ENCODE measurements at places on chromosomes 7 and 10.
A peak's percentile ranks its signal among the peaks of the same experiment; 100 is the strongest.

DNA sequence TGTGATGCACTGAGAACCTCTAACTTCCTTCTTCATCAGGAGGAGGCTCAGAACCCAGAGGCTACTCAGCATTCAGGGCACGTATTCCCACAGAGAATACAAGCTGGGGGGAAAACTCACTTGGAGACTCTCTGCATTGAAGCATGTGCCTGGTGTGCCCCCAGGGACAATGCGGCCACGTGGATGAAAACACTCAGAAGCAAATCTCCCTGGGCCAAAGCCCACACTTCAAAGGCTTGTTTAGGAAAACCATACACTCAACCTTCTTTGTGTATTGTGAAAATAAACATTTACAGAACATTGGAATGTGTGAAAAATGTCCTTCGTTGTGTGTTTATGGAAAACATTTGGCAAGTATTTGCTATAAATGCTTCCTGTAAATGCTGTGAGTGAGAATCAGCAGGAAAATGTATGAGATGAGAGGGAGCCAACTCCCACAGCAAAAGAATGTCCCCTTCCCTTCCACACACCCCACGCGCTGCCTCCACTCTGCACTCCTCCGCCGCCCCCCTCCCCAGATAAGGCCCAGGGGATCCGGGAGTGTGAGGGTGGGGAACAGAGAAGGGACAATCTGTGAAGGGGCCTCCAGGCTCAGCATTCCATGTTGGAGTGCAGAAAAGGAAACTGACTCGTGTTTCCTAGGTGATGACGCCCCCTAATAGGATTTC, 339.5 kb downstream of the ELMO1 start:
- DNase-seq, result no peak

DNA sequence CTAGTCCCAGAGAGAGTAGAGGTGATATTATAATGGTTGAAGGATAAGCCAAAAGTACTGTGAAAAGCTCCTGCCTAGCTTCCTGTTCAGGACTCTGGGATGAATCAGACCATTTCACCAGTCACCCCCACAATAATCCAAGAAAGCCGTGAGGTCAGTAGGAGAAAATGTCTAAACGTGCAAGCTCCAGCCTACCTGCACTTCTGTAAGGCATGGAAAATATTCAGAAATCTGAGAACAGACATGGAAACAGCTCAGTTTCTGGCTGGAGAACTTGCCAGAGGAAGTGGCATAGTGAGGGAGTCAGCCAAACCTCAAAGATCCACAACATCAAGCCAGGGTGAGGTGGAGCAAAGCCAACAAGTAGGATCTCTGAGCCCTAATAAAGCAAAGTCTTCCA, 58.2 kb downstream of the ELAPOR2 start:
- no peak for DNase-seq

GRCh38 chr10:3452683-3453361, 280.2 kb upstream of the PITRM1 start:
- no peak for DNase-seq

DNA sequence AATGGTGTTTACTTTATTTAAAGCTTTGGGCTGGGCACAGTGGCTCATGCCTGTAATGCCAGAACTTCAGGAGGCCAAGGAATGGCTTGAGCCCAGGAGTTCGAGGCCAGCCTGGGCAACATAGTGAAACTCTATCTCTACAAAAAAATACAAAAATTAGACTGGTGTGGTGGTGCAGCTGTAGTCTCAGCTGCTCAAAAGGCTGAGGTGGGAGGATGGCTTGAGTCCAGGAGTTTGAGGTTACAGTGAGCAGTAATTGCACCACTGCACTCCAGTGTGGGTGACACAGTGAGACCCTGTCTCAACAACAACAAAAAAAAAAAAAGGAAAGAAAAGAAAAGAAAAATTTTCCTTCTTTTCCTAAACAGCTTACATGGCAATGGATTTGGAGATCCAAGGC, 22.0 kb downstream of the SLC16A9 start:
- no peak for DNase-seq

GRCh38 chr7:131039355-131039762, 288.3 kb upstream of the MKLN1 start:
- no peak for DNase-seq

DNA sequence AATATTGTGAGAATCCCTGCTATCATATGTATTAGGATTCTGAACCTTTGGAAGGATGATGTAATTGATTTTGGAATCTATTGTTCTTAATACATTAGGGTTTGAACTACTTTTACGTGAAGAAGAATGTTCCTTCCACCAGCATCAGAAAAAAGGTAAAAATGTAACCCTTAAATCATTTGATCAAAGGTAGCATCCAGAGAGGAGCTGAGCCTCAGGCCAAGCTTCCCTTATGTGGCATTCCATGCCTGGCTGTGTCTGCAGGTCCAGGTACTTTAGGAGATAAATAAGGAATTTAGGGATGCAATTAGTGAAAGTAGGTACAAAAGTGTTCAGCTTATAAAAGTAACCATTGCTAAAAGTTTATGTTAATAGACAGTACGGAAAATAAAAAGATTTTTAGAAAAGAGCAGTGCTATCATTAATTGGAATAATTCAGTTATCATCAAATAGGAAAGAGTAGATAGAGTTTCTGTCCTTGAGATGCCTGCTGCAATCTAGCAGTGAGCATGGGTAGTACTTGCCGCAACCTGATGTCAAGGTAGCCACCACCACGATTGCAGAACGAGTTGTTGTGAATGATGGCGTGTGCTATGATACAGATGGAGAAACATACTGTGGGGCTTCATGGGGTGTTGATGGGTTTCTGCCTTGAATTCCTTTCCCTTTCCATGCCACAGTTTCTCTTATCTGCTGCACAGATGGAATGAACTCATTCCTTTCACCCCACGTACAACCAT, 228.8 kb downstream of the GATA3 start:
- DNase-seq, result no peak

DNA sequence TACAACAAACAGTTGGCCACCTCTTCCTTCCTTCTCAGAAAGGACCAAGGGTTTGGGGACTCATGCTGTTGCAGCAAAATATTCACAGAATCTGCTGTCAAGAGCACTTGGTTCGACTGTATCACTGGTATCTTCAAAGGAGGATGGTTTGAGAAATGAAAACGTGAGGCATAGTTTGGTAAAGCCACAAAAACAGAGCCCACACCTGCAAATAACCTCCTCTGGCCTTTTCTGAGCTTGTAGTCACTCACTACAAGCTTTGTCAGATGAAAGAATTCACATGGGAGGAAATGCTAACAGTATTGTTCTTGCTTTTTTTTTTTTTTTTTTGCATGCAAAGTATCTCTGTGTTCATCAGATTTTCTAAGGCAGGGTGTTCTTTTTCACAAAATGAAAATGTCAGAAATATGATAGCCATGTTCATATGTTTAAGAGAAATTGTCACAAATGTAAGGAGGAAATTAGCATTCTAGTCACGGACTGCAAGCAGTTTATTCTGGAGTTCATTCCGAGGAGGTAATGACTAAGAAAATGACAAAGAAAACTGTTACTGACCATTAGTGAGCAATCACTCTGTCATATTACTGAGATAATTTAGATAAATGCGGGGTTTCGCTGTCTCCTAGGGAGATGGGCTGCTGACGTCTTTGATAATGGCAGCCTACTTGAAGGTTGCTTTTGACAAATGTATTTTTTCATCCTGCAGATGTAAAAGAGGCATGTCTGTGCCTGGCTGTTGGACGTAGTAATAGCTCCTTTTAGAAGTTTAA, 117.8 kb upstream of the MYO3A start:
- DNase-seq, result no peak

GRCh38 chr10:43194266-43194665, 56.0 kb downstream of the CSGALNACT2 start:
- no peak for DNase-seq

DNA sequence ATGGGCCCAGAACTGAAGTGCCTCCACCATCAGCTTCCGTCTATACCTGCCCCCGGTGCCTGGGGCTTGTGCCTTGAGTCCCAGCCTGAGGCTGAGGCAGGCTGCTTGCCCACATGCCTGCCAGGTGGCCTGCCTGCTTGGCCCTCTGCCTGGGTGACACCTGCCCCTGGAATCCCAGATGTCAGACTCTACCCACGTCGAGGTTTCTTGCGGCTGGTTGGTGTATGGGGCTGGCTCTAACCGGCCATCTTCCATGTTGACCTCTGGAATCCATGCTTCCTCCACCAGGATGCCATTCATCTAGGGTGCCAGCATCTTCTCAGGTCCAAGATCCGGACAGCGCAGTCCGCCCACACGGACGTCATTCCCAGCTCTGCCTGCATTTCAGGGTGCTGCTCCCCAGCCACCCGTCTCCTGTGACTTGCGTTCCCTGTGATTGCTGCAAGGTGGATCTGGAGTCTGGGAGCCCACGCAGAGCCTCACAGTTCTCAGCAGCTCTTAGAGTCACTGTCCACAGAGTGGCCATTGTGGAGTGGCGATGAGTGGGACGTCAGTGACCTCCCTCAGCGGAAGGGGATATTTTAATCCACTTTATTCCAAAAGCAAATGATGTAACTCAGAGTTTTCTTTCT, 298.1 kb downstream of the TCERG1L start:
- no peak for DNase-seq

DNA sequence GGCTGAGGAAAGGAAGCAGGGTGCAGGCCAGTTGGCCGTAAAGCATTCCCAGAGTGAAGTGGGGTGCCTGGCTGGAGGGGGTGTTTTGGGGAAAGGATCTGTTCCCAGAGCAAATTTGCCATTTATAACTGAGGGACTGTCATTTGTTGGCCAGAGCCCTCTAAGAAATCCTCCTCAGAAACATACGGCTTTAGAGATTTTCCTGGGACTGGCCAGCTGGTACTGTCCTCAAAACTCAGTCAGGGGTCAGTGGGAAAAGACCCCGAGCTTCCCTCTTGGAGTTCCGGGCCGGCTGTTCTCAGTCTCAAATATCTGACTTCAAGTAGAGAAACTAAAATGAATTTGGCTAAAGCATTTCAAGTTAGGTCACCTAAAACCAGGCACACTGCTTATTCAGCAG, 55.9 kb downstream of the ETV1 start:
- no peak for DNase-seq

DNA sequence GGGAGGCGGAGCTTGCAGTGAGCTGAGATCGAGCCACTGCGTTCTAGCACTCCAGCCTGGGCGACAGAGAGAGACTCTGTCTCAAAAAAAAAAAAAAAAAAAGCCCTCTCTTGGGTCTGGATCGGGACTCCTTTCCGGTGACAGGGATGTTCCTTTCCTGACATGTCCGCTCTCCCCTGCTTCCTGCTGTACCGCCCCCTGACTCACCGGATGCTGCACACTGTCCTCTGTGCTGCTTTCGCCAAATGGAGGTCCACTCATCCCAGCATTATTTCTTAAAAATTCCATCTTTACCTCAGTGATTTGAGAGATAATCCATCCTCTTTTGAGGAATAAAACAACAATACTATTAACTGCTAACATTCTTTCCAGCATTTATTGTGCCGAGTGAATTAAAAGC, 113.8 kb upstream of the EEPD1 start:
- no peak for DNase-seq

DNA sequence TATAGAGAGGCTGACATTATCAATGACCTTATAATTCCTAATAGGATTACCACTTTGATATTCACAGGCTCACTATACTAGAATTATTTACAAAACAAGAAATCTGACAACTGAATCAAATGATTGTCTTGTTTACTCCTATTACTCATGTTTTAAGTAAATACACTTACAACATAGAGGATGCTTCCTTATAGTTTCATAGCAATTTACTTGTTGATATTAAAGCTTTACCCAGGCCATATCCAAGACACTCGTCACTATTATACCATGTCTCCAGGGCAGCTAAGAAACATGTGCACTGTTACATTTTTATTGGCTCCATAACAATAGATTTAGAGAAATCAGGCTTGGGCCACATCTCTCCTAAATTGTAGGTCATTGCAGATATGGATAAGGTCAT, 276.9 kb downstream of the HGF start:
- DNase-seq, result no peak

DNA sequence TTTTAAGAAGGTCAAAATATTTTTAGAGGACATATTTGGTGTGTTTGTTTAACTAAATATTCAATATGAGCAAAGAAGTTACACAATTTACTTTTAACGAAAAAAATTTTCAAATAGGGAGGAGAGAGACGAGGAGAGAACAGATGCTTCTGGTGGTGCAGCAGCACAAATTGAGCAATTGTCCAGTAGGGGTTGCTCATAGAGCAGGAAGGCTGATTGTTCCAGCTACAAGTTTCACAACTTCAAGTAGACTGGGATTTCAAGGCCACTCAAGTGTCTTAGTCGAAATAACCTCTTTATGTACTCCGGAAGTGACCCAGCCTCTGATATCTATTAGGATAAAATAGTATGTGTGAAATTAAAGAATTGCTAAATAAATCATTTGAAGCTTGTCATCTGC, 197.9 kb downstream of the HDAC9 start:
- no peak for DNase-seq

- no peak for DNase-seq
Observed at GRCh38 chr10:112666094-112666493, 219.1 kb downstream of the VTI1A start.

- DNase-seq, result peak; percentile 52
Observed at GRCh38 chr7:6436385-6436685, 11.4 kb downstream of the DAGLB start.

DNA sequence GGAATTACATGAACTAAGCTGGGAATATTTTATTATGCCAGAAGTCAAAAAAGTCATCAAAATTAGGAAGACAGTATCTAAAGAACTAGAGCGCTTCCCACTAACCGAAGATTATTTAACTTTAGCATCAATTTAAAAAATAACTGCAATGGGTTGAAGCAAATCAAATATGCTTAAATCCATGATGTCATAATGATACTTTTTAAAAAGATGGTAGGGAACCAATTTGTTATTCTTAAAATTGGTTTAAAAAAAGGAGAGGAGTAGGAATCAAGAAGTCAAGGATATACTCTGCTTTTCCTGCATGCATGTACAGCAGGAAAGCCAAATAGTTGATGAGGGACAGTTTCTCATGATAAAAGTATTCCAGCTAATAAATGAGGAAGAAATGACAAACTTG, 3.2 kb upstream of the ASAH2 start:
- DNase-seq, result no peak

- DNase-seq, result no peak
Observed at GRCh38 chr7:30799206-30799975, 28.2 kb downstream of the MINDY4 start.

GRCh38 chr7:138032770-138033169, 30.9 kb upstream of the CREB3L2 start:
- no peak for DNase-seq

DNA sequence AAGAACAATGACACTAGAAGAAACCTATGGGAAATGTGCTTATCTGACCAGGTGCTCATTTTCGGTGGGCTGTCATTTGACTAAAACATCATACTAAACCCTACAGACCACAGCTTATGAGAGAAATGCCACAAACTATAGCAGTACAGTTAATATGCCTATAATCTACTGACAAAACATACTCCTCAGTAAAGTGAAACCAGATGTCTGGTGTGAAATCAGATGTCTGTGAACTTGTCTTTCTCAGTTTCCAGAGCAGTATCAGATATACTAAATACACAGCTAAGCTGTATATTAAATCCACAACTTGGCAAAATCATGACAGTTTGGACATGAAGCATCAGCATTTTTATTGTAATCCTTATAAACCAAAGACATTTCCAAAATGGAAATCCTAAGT, 3.3 kb downstream of the IMMP2L start:
- no peak for DNase-seq

Data from activated naive CD8-positive, alpha-beta T cell treated with anti-CD3 and anti-CD28 coated beads, Interleukin-2, amount 10 ng/mL, durations not matched to agents 7 days and 5 days (primary cell).